ENCODE measurements at places on chromosomes 7 and 10.

- no peak for DNase-seq
Observed at GRCh38 chr10:126528315-126528835, 140.1 kb upstream of the ADAM12 start.

GRCh38 chr7:76272851-76273497 lies 29.5 kb upstream of the HSPB1 start:
- DNase-seq = no peak

DNA sequence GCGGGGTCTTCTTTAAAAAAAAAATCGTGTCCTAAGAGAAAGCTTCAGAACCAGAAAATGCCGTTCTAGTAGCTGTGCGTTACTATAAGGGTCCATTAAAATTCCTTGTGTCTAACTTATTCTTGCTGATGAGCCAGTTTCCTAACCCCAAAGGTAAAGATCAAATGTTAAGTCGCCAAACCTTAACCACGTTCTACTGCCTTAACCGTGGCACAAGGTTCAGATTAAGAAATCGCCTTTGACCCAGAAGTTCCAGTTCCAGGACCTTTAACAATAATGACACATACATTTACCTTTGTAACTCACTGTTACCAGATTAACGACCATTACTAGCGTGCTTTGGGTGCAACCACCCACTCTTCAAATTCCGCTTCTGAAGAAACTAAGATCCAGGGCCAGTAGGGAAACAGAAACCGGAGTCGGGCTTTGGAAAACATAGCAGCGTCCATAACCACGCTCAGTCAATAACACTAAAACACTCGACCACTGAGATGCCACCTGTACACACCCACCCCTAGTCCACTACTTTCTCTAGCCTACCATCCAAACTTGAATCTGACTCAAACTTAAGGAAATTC lies 620 bp downstream of the BET1 start:
- no peak for DNase-seq

DNA sequence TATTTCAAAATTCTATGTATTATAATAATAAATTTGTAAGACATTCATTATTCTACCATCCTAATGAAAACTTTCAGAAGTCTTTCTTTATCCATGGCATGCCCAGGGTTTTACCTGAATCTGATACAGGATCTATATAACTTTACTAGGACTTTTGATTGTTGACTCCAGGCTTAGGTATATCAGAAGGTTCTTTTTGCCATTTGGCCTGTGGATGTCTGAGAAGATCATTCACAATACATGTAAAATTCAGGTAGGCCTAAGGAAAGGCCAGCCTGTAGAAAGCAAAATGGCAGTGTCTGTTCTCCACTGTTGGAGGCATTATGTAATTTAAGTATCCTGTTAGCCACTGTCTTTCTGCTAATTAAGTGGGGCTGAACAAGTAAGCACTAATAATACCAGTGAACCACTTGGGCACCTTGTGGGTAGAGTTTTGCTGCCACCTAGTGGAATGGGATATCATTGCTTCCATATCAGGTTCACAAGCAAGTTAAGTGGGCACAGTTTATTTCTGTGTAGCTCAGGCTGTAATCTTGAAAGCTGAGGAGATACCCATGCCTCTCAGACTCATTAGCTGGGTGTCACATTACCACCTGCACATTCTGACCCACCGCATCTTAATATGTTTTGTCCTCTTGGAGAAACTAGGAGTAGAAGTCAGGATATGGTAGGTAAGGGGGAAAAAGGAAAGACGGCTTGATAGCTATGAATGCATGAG lies 105.5 kb downstream of the SEPTIN7 start:
- DNase-seq = peak; percentile 58

DNA sequence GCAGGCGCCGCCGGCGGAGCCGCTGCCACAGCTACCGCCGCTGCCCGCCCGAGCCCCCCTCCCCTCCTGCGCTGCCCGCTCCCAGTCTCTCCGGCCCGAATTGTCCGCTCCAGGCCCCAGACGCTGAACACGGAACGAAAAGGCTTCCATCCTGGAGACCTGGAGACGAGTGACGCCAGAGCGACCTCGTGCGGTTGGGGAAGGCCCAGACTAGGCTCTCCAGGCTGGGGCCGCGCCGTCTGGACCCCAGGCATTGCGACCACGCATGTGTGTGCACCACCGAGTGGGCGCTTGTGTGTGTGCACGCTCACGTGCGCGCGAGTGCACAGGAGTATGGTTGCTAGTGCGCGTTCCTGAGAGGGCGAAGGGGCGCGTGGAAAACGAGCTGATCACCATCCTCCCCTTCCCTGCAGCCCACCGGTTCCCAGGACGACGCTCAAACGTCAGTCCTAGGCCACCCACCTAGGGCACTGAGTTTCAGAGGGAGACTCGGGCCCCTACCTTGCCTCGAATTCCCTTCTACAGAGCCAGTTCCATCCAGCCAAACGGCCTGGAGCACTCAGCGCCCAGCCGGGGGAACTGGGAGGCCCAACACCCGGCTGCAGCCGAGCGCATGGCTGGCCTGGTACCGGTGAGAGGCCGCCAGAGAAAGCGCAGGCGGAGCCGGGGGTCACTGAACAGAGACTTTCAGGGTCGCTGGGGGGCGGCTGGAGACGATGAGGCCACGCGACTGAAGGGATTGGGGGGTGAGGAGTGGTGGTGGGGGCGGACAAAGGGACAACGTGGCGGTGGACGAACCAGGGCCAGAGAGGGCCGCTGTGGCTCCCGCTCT lies 11.6 kb downstream of the LBX1 start:
- no peak for DNase-seq

DNA sequence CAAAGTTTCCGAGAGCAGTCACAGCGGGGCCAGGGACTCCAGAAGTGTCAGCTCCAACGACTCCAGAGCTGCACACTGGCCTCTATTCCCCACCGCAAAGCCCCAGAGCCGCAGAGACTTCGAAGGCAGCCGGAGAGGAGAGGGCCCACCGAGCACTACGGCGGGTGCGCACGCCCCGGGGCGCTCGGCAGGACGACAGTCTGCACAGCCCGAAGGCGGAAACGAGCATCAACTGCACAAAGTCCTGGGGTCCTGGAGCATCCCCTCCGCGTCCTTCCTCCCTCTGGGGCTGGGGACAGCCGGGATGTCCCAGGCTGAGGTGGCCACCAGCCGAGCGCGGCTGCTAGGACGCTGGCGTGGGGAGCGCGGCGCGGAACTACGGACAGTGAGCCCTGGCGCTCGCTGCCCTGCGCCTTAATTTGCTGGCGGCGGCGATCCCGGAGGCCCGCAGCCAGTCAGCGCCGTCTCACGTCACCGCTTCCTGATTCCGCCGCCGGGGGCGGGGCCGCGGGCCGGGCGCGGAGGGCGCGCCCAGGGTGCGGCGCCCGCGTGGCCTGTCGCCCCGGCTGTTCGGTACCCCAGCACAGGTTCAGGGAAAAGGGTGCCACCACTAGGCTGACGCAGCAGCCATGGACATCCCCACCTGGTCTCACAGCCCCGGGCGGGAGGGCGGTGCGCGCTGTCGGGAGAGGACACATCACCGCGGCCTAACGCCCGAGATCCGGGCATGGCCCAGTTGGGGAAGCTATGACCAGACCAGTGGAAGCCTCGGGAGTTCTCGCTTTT lies at the start of gene TBX20:
TSS of gene TBX20 (minus strand) at position 391 of the 786 bp plus-strand sequence. CDS start 480 bp downstream, outside the sequence.
- no peak for DNase-seq

DNA sequence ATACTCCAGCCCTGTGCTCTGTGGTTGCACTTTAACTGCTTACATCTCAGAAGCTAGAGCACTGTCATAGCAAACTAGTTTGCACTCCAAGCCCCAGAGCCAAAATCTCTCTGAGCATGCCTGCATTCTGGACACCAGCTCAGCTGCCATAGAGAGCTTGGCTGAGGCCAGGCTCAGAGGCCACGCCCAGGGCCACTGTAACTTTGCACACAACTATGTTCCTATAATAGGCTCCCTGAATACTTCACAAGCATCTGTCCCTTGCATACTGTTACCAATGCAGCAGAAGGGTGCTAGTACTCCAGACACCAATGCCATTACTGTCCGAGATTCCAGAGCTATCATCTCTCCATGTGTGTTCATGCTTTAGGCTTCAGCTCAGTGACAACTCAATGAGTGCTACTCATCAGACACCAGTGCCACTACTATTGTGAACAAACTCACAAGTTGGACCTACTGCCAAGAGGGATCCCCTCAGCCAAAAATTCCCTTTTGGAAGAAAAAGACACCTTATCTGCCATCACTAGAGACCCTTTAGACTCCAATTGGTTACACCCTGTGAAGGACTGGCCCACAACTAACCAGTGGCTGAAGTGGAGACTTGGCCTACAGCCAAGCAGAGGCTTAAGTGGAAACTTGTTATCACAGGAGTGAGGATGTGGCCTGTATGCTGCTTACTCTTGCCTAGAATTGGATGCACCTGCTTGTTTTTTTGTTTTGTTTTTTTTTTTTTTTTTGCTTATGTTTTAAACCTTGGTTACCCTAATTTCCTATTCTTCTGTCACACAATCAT lies 211.6 kb upstream of the MAGI2 start:
- DNase-seq = no peak

DNA sequence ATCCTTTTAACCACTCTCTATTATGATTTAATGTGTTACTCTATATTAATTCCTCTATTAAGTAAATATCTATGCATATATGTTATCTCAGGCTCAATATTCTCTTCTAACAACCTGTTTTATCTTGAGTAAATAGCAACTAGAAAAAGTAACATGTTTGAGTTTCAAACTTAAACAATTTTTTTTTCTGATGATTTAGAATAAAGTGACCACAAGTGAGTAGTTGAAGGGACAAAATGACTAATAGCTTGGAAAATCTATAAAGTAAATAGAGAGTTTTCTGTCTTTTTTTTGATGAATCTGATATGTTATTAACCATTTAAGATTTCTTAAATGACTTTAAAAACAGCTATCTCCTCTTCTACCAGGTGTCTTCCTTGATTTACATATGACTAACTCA lies 483.8 kb downstream of the TFEC start:
- no peak for DNase-seq

- no peak for DNase-seq
Observed at GRCh38 chr7:141462958-141463357, 88.3 kb upstream of the AGK start.

- DNase-seq = no peak
Observed at GRCh38 chr7:28754027-28754426, 204.1 kb downstream of the TRIL start.

GRCh38 chr10:43340619-43341018 lies 30.8 kb upstream of the FXYD4 start:
- no peak for DNase-seq

- DNase-seq = no peak
Observed at GRCh38 chr10:86266446-86267242, 100.0 kb downstream of the GRID1 start.

- DNase-seq = no peak
Observed at GRCh38 chr10:58868736-58869435, 307.6 kb upstream of the PHYHIPL start.

GRCh38 chr7:5574770-5575269 lies 151.2 kb upstream of the TNRC18 start:
- DNase-seq = no peak

- DNase-seq = no peak
Observed at GRCh38 chr10:129170812-129171211, 296.2 kb upstream of the MGMT start.

DNA sequence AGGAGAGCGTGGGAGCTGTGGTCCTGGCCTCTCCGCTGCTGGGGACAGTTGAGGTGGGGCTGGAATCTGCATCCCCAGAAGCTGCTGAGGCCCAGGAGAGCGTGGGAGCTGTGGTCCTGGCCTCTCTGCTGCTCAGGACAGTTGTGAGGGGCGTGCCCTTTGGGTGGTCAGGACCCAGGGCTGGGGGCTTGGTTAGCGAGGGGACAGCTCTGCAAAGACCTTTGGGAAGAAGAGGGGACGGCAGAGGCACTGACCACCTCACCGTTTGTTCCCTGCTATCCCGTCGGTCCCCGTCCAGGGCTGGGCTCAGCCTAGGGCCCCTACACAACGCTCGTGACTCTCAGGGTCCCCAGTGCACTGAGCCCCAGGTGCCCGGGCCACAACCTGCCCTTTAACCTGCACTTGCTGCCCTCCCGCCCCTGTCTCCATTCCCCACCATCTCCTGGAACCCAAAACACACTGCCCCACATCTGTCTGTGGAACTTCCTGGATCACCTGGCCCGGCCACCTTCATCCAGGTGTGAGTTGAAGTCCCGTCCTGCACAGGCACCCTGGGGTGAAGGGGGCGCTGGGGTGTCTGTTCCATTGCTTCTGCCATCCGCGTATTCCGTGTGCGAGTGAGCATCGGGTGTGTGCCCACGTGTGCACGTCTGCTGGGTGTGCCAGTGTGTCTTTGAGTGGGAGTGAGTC lies 14.1 kb downstream of the FOXL3 start:
- DNase-seq = no peak

DNA sequence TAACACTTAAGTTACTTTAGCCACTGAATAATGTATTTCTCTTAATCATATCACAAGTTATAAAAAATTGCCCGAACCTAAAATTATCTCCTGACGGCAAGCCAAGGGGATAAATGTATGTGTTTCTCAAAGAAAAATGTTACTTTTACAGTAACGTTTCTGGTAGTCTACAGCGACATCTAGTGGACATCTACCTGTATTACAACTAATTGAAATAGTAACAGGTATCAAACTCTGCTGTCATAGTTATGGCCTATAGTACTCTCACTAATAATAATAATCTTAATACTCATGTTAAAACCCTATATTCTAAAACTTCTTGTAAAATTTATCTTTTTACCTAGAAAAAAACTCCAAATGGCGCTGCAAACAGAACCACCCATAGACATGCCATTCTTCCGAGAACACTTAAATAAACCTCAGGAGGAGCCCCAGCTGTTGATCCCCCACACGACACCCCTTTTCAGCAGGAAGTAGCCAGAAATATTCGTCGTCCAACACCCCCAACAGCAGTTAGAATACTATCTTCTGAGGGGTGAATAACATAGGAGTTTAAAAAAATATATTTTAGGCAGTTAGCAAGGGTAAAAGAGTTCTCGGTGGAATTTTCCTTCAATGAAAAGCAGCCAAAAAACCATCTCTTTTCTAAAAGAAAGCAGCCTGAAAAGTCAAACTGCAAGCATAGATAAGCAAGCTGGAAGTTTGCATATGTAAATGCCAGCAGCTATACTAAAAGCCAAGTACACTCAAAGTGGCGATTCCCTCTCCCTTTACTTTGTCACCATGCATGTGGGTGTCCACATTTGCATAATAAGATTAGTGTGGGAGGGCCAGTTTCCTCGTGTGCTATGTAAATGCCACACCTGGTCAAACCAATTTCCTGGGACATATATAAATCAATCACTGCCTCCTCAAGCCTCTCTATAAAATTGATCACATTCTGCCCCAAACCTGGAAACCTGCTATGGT lies 40.5 kb upstream of the ZNF107 start:
- DNase-seq = no peak

DNA sequence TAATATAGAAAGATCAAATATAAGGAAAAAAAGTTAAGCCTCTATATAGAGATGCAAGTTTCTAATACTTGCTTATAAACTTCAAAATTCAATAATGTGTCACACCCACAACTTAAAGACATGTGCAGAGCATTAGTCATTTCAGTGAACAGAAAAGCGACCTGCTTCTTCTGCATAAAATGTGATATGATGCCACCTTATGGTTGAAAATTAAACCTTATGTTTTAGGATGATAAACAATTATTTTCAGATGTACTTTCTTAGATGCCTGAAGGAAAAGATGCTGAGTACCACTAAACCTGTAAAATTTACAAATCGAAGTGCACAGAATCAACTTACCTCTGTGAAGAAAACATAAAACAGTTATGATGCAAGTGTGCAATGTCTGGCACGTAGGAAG lies 96.0 kb downstream of the MTERF1 start:
- no peak for DNase-seq

Measured in T follicular helper cell (primary cell).